ENCODE measurements at places on chromosomes 3 and 15.

- DNase-seq: no peak
Observed at GRCh38 chr3:186234152-186234551, 125.3 kb upstream of the ETV5 start.

DNA sequence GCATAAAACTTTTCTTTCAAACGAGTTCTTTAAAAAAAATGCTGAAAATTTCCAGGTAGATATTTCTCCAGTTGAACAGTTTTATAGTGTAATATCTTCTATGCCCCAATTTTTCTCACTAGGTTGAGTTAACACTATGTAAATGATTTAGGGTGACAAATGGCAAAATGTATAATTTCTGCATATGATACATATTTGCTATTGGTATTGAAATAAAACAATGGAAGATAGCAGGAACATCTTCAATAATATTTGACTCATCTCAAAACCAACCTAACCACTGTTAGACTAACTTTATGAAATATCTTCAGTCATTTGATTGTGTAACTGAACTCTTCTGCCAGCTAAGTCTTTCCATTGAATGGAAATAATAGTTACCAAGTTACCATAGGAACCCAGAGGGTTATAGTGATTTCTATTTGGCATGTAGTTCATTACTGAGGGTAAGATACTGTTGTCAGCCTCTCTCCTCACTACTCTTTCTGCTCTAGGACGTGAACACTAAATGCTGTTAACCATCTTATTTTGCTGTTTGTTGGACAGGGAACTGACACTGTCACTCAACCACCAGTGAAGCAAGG, 824.7 kb upstream of the NECTIN3 start:
- DNase-seq: no peak

- no peak for DNase-seq
Observed at GRCh38 chr15:78502641-78503040, 4.7 kb upstream of the HYKK start.

GRCh38 chr15:93217343-93217742, 128.3 kb upstream of the RGMA start:
- no peak for DNase-seq

- no peak for DNase-seq
Observed at GRCh38 chr3:194130807-194131589, 5.0 kb upstream of the HES1 start.
